Suprapubic skin (tissue), 4 donors: ENCODE measurements at places on chromosomes 4 and X.

DNA sequence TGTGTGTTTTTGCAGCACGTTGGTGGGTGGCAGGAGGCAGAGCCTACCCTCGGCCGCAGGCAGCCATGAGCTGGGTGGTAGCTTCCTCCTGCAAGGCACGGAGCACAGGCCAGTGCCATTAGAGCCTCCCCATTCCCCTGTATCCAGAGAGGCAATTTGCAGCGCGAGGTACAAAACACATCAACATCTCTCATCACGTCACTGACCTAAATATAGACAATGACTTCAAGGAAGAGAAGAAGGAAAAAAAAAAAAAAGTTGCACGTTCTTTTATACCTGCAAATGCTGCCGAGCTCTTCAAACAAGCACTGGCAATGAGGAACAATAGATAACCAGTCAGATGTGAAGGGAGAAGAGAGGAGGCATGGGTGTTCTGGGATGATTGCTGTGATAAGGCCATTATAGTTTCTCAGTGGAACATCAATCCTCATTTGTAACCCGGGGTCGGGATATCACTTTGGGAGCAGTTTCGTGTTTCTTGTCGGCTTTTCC is 159.9 kb downstream of the MGST2 start:
- DNase-seq, result no peak

DNA sequence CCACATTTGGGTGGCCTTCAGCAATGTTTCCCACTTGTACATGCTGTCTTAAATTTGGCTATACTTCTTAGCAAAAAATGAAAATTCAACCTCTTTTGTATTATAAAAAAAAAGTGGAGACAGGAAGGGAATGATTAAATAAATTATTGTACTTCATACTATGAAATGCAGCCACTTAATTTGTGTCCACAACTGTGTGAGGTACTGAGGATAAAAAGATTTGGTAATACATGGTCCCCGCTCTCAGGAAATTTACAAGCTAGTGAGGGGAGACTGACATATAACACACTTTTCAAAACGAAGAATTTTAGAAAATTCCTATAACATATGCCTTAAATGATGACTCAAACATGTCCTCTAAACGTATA is 105.0 kb downstream of the HNRNPD start:
- DNase-seq, result no peak

GRCh38 chrX:142089193-142089592 is 115.9 kb downstream of the MAGEC2 start:
- DNase-seq, result no peak

GRCh38 chrX:52424656-52425055 is 55.8 kb downstream of the XAGE2 start:
- DNase-seq, result no peak

- DNase-seq, result no peak
These were observed 23.4 kb upstream of the MAP9 start for GRCh38 chr4:155399974-155400697.

DNA sequence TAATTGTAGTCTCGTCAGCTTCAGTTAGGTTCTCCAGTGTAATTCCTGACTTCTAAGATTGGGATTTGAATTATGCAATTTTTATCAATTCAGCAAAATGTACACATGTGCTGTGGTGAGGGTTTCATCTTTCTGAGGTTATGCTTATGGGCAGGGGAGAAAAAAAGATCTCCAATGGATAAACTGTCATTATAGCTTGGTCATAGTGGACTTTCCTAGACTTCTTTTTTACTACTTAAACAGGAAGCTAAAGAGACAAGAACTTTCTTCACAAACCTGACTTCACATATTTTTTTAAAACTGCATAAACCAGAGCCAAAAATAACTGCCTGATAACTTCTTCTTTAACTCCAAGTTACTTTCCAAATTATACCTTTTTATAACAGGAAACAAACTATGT is 21.7 kb upstream of the SPP1 start:
- no peak for DNase-seq

- DNase-seq, result no peak
These were observed 15.2 kb upstream of the TLR8 start for GRCh38 chrX:12891171-12891570.

DNA sequence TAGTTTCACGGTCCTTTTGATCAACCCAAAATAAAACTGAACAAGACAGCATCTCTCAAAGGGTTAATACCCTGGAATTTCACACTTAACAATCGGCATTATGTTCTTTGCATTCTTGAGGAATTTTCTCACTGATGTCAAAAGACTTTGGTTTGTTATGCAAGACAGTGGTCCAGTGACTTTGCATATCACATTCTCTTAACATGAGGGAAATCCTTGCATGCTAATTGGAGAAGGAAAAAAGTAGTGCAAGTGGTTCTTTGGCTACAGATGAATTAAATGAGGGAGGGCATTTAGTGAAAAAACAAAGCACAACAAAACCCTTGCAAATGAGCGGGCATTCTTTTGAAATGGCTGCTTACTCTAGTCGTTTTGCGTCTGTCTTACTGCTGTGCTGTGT is 105.1 kb upstream of the LIMCH1 start:
- no peak for DNase-seq

- no peak for DNase-seq
These were observed 138.7 kb downstream of the CHRNA9 start for GRCh38 chr4:40473578-40474388.

GRCh38 chr4:108714880-108715279 is 48.0 kb downstream of the ETNPPL start:
- no peak for DNase-seq

GRCh38 chr4:35105486-35105885 is 1138.8 kb downstream of the ARAP2 start:
- no peak for DNase-seq

GRCh38 chr4:77158487-77158861 is 1.5 kb downstream of the CCNG2 start:
- no peak for DNase-seq

- no peak for DNase-seq
These were observed 884.5 kb upstream of the EPHA5 start for GRCh38 chr4:66554826-66555225.

DNA sequence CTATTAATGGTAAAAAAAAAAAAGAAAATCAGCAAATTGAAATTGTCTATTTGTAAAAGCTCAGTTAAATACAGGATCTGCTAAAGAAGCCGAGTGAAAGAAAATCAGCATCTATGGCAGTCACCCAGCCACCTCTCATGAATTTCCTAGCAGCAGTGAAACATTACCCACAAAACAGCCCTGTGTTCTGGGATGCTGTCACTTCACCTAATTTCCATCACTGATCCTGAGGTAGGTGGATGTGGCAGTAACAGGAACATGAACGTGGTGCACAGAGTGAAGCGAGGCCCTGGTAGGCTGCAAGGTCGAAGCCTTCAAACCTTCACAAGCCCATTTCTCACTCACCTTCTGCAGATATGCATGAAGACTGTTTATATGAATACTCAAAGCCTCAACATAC is 65.2 kb downstream of the RXFP1 start:
- no peak for DNase-seq

DNA sequence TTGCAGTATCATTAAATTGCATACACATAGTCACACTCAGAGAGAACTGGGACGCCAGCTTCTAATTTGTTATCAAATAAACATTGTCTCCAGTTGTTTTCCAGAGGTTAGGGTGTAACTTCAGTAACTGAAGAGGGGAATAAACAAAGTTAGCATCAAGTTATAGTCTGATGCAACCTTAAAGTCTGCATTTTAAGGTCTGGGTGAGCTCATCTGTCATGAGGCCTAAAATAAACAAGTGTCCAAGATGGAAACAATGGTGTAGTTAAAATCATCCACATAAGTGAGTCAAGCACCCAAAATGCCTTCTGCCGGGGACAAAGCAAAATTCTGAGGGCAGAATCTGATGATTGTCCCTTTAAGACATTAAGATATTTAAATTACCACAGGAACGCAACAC is 70.3 kb upstream of the EMCN start:
- DNase-seq, result no peak

DNA sequence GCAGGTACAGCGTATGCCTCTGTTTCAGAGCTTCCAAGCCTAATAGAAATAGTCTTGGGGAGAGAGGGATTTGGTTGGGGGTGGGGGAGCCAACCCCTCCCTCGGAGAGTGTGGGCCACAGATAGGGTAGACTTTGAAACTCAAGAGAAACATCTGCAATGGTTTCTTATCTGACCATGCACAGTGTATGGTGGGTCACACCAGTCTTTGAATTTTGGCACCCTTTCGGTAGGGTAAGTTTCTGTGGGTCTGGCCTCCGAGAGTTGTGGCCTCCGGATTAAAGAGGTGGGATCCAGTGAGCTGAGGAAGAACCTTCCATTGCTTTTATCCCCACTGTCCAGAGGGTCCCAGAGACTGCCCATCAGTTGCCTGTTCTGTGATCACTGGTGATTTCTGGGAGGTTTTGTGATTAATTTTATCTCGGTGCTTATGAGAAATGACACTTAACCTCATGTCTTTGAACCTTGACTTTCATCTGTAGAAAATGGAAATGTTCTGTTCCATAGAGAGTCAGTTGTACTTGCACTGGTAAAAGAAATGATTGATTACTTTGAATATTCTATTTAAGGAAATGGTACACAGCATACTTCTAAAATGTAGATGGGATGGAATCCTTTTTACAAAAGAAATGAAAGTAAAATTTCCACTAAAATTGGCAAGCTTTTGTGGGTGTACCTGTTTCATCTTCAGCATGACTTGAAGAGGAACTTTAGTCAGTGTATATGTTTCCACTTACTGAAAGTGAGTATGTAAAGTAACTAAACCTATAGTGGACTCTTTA is 62.7 kb downstream of the TMEM131L start:
- DNase-seq, result no peak

DNA sequence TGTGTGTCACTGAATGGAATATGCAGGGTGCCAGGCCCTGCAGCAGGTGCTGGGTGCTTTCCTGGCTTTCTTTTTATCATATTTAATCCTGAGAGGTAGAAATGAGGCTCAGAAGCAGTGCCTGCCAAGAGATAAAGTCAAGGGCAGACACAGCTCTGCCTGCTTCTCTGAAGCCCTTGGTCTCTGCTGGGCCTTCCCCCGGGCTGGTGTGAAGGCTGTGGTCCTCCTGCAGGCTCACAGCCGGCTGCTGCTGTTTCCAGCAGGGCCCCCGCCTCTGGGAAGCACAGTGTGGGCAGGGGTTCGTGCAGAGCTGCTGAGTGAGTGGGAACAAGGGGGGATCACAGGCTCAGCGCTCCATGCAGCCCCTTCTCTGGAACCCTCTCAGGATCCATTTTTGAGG is 49.6 kb downstream of the TBC1D14 start:
- peak; percentile 47 for DNase-seq

DNA sequence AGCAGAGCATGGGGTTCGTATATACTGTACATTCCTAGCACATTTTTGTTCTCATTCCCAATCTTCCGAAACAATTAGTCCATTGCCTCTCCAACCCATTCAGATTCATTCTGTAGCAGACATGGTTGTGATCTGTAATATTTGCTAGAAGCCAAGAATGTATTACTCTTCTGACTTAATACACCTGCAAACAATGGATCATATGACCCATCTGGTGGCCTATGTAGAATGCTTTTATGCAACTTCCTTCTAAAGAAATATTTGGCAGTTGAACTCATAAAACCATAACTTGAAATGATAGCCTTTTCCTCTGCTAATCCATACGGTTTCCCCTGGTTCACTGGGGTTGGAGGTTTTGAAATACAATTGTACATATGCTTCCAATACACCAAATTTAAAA is 32.8 kb upstream of the SGMS2 start:
- no peak for DNase-seq

DNA sequence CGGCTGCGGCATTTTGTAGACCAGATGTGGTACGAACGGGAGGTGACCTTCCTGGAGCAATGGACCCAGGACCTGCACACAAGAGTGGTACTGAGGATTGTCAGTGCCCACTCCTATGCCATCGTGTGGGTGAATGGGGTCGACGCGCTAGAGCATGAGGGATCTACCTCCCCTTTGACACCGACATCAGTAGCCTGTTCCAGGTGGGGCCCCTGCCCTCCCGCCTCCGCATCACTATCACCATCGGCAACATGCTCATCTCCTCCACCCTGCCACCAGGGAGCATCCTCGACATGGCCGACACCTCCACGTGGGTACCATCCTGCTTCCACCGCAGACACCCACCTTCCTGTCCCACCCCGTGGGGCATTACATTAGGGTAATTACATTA is 46.2 kb downstream of the SMARCA5 start:
- no peak for DNase-seq

DNA sequence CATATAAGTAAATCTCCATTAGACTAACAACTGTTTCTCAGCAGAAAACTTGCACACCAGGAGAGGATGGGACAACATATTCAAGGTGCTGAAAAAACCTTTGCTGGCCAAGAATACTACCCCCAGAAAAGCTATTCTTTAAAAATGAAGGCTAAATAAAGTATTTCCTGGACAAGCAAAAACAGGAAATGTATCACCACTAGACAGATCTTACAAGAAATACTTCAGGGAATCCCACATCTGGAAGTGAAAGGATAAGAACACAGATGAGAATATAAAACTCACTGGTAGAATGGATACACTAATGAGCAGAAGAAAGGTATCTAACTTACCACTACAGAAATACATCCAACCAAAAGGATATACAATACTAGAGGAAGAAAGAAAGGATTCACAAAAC is 27.0 kb upstream of the ADH1C start:
- no peak for DNase-seq

GRCh38 chr4:97411356-97411755 is 731.9 kb downstream of the STPG2 start:
- DNase-seq, result no peak

DNA sequence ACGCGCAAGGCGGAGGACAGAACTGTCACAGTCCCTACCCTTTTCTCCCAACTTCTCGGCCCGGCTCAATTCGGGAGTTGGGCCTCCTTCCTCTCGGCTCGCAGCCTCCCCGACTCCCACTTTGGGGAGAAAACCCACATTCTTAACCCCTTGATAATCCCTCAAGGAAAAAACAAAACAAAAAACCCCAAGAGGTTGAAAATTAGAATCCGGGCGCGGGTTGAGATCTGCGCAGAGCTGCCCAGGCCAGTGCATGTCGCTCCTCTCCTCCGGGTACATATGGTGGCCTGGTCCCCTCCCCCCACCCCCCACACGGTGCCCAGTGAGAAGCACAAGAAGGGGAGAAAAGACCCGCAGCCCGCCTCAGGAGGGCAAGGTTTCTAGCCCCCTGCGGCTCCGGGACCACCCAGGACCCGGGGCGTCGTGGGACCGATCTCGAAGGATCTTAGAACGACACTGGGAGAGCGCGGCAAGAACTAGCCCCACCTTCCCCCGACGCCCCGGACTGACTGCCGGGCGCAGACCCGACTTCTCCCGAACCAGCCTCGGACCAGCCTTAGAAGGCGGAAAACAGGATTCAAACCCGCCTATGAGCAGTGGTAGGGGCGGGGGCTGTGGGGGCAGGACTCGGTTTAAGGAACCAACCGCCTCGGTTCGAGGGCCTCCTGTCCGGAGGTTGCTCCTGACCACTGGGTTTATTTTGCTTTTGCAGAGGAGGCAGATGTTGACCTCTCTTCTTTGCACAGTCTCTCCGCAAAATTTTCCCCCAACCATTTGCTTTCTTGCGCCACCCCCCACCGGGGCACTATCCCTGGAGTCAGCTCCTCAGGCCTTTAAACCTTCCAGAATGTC is 2.5 kb upstream of the PDGFRA start:
- peak; percentile 87 for DNase-seq

DNA sequence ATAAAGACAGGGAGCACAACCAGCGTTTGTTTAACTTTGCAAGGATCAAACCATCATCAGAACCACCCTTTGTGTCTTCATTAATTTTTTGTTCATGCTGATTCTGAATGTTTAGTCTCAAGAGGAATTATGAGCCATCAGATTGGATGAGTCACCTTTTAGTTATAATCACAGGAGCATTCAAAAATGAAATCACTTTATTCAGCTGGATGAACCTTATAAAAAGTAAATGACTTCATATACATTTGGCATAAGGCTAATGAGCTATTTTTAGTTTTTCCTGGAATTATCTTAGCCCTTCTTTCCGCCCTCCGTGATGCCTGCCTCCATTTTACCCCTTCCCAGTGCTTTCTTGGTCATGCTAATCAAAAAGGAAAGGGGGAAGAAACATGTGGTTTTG is 103.6 kb downstream of the SORBS2 start:
- no peak for DNase-seq
